Esophagus mucosa (tissue), 1 donor: ENCODE measurements at places on chromosomes 12 and 14. TPM values are rescaled to one million over a fixed set of nuclear protein-coding genes. Genes with fewer than 3 reads are reported as not detected.

Gene PAPLN
- 5.1 TPM for total RNA-seq

Gene BICDL1
- total RNA-seq, result 32.6 TPM

Gene TMEM52B
- not detected for total RNA-seq

Gene TUBA1B
- 536 TPM for total RNA-seq

Gene TRPV4
- 7.3 TPM for total RNA-seq
